ENCODE measurements at places on chromosomes 2 and 18.

DNA sequence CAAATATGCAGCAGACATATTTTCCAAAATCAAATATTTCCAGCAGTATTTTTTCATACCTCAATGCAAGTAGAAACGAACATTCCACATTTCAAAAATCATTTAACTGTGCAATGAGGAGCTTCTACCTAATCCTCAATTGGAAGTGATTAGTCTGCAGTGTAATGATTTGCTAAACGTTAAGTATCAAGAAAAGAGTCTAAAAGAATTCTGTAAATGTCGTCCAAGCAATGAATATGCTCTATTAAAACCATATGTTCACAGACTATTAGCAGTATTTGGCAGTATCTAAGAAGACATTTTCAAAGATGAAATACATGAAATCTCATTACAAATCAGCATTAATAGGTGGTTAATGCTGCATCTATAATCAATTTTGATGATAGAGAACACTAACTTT lies 15.9 kb downstream of the DYM start:
- DNase-seq = no peak

- DNase-seq = no peak
Measured at GRCh38 chr2:65532937-65533336, 100.5 kb upstream of the SPRED2 start.

GRCh38 chr2:173159791-173160463 lies 84.3 kb downstream of the MAP3K20 start:
- DNase-seq = no peak

GRCh38 chr2:68403199-68403644 lies 38.1 kb downstream of the PLEK start:
- DNase-seq = no peak

DNA sequence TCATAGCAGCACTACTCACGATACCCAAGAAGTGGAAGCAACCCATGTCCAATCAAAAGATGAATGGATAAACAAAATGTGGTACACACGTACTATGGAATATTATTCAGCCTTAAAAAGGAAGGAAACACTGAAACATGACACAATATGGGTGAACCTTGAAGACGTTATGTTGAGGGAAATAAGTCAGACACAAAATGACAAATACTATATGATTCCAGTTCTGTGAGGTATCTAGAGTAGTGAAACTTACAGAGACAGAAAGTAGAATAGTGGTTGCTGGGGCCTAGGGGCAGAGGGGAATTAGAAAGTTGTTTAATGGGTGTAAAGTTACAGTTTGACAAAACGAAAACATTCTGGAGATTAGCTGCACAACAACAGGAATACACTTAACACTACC lies 24.7 kb downstream of the TLK1 start:
- no peak for DNase-seq

DNA sequence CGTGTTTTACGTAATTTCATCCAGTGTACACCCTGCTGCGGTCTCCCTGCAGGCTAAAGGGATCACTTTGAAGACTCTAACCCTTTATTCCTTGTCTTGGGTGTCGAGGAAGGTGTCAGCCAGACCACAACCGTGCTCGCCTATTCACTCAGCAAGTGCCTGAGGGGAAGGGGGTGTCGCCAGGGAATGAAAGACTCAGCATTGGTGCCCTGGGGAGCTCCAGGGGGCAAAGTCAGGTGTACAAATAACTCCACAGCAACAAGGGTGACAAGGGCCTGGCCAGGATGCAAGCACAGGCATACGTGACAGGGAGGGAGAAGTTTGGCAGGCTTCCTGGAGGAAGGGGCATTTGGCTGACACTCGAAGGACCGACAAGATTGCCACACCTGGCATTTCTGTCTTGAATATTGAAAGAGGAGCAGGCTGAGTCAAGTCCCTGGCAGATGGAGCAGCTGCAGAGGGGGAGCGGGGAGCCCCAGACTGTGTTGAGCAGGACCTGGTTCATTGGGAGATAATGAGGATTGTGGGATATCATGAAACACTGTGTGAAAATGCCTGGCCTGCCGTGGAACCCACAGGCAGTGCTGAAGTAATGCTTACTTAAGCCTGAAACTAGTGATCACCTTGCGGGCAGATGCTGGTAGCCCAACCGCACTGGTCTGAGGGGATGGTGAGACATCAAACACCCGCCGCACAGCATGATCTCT lies 93.9 kb downstream of the RHOB start:
- no peak for DNase-seq

DNA sequence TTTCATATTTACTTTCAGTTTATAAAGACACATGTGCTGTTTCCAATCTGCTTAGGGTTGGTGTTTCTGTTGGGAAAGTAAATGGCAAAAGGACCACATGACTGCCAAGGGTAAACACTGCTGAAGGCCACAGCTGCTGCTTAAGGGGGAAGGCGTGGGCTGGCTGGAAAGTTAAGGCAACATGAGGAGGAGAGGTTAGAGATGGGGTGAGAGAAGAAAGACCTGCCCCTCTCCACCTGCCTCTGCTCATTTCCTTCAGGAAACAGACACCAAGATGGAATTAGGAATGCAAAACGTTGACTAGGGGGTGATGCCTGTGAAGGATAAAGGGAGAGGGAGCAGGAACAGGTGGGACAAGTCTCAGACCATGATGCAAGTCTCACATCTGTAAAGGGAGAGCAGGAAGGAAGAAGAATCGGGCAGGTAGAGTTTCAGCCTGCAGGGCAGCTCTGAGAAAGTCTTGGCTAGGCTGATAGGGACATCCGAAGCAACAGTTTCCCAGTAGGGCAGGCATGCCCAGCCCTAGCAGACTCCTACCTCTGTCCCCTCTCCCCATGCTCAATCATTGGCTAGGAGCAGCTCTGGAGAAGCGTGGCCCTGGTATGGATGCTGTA lies 86.0 kb downstream of the CDC42EP3 start:
- DNase-seq = no peak

DNA sequence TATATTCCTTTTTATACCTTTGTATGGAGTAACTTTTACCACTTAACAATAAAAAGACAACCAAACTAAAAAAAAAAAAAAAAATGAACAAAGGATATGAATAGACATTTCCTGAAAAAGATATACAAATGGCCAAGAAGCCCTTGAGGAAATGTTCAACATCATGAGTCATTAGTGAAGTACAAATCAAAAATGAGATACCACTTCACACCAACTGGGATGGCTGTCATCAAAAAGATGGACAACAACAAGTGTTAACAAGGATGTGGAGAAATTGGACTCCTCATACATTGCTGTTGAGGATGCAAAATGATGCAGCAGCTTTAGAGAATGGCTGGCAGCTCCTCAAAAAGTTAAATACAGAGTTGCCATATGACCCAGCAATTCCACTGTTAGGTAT lies 22.6 kb upstream of the SCYGR2 start:
- no peak for DNase-seq

DNA sequence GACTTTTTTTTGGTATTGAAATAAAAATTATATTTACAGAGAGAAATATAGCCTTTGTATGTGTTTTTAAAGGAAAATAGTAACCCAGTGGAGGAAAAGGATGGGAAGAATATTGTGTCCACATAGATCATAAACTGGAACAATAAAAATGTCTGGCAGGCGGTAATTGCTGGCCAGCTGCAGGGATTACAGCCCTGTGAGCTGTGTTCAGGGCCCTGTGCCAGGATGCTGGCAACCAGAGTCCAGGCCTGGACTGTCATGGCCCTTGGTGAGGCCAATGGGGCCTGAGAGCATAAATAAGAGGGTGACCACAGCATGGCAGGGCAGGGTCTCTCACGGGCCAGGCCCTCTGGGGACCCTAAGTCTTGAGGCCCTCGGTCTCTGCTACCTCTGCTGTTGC lies 171.2 kb downstream of the ACOXL start:
- DNase-seq = no peak

GRCh38 chr2:120344976-120345581 lies 857 bp upstream of the INHBB start:
- no peak for DNase-seq

DNA sequence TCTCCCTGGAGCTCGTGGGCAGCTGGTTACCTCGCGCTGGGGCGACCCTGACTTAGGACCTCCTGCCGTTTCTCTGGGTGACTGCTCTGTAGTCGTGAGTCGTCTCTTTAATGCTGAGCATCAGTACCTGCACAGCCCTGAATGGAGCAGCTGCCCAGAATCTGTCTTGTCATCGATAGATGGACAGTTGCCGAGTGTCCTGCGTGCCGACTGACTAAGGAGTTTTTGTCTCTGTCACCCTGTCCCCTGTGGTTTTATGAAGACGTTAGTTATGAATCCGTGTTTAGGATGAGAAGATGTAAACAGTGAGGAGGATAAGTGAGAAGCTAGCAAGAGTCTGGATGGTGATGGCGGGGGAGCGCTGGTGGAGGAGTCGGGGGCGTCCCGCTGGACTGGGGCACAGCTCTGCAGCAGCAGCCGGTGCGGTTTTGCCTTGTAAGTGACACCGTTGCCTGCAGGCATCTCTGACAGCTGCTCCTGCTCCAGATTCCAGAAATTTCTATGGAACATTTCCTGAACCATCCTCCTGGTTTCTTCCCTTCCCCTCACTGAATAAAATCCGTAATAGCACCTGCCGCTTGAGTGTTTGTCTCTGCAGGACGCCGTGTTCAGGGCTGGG lies 13.3 kb downstream of the AGAP1 start:
- no peak for DNase-seq

DNA sequence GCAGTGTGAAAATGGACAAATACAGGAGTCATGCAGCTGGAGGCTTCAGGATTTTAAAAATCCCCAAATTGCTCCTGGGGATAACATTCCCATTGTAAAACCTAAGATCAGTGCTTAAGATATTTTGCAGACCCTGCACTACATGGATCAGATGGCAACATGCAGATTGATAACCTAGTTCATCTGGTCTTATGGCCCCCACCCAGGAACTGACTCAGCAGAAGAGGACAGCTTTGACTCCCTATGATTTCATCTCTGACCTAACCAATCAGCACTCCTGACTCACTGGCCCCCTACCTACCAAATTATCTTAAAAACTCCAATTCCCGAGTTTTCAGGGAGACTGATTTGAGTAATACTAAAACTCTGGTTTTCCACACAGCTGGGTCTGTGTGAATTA lies 20.0 kb downstream of the SRBD1 start:
- no peak for DNase-seq

DNA sequence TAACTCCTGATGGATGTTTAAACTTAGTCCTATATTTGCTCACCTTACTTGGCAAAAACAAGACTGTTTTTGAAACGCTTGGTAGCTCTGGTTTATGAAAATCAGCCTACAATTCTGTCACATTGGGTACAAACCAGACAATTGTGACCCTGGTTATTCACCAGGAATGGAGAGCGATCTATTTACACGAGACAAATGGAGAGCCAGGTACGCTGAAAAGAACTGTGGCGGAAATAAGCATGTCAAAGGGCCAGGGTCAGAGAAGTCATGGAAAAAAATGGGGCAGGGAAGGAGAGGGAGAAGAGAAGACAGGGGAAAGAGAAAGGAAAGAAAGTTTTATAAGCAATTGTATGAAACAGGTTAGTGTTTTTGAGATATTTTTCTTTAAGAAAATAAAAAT lies 119.5 kb upstream of the ZFP36L2 start:
- DNase-seq = no peak

- DNase-seq = no peak
Measured at GRCh38 chr2:165428926-165429325, 40.6 kb upstream of the CSRNP3 start.

DNA sequence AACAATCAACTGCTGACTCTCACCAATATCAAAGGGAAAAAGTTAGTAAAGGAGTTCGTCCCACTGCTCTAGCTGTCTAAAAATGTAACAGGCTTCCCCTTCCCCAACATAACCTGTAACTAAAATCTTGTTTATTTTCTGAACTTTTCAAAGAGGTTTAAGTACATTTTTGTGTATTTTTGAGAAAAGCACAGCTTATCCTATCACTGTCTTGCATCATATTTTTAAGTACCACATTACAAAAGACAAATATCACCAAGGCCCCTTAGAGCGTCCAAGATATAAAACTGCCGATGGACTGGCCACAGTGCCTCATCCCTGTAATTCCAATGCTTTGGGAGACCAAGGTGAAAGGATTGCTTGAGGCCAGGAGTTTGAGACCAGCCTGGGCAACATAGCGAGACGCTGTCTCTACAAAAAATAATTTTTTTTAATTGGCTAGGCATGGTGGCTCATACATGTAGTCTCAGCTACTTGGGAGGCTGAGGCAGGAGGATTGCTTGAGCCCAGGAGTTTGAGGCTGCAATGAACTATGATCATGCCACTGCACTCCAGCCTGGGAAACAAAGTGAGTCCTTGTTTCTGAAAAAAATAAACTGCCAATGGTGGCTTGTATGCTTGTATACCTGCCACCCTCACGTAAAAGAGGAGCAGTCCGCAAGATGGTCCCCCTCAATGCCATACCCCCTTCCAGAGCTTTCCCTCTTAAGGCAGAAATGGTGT lies 21.2 kb upstream of the LAPTM4A start:
- DNase-seq = no peak

DNA sequence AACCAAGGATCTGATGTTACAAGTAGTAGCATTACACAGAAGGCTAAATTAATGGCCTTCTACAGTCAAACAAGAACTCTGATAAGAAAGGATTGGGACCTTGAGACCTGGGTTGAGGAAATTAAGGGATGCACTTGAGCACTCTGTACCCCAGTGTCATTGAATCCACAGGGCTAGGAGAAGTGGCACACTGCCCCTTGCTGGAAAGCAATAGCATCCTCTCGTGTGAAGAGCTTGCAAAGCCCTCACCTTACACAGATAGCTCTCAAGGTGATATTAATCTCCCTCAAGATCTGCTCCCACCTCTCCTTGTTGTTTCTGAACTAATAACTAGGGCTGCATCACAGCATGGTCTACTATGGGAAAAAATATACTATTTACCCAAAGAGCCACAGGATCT lies 26.5 kb upstream of the CHST9 start:
- DNase-seq = no peak

- DNase-seq = no peak
Measured at GRCh38 chr2:55108456-55109160, 58.4 kb upstream of the RTN4 start.

GRCh38 chr2:162312853-162313252 lies 5.6 kb downstream of the IFIH1 start:
- DNase-seq = no peak

DNA sequence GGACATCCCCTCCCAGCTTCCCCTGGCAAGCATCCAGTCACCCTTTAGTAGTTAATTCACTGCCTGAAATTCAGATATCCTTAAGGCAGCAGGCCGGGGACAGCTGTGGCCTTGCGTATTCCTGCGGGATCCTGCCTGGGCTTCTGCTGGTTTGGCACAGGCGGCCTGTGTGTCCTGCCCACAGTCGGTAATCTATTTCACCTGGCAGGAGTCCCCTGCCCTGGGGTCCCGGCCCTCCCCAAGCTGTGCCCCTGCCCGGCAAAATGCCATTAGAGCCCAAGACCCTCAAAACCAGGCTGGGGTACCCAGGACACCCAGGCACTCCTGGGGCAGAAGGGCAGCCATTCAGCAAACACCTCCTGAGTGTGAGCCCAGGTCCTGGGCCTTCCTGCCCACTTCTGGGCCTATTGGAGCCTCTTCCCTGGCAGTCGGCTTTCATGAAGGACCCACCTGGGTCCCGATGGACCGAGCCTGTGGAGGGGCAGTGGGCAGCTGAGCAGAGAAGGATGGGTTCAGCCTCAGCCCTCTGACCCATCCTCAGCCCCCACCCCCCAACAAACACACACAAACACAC lies 11.6 kb downstream of the CROCC2 start:
- DNase-seq = no peak
